ENCODE measurements at places on chromosomes 6 and 20.

GRCh38 chr20:63220696-63221399, 4.9 kb upstream of the YTHDF1 start:
- no peak for DNase-seq

- DNase-seq, result no peak
These were observed 68.2 kb downstream of the TBC1D7 start for GRCh38 chr6:13260101-13260598.

DNA sequence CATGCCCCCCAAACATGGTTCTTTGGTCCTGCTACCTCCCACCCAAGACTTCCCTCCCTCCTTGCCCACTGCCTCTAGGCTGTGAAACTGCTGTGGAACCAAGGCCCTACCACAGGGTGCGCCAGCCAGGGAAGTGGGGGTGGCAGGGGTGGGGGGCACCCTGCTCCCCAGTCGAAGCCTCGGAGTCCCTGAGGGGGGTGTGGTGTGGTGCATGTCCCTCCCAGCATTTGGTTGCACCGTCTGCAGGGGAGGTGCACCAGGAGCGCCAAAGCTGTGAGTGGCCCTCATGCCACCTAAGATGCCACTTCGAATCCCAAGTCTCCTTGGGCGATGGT, 1.8 kb downstream of the RGS19 start:
- DNase-seq, result no peak

- no peak for DNase-seq
These were observed 33.5 kb downstream of the TPBG start for GRCh38 chr6:82396964-82397751.

DNA sequence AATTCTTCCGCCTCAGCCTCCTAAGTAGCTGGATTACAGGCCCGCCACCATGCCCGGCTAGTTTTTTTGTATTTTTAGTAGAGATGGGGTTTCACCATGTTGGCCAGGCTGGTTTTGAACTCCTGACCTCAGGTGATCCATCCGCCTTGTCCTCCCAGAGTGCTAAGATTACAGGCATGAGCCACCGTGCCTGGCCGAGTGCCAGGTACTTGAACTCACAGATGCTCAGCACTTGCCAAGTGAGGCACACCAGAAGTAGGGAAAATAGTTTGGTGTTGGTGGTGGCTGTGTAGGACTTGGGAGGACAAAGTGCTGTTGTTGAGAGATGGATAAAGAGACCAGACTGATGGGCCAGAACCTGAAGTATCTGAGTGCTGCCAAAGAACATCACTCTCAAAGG, 40.0 kb upstream of the MBOAT1 start:
- no peak for DNase-seq

GRCh38 chr6:133432021-133432989, 191.1 kb downstream of the EYA4 start:
- DNase-seq, result no peak

- peak; percentile 24 for DNase-seq
These were observed 801.9 kb downstream of the QKI start for GRCh38 chr6:164216368-164216767.

DNA sequence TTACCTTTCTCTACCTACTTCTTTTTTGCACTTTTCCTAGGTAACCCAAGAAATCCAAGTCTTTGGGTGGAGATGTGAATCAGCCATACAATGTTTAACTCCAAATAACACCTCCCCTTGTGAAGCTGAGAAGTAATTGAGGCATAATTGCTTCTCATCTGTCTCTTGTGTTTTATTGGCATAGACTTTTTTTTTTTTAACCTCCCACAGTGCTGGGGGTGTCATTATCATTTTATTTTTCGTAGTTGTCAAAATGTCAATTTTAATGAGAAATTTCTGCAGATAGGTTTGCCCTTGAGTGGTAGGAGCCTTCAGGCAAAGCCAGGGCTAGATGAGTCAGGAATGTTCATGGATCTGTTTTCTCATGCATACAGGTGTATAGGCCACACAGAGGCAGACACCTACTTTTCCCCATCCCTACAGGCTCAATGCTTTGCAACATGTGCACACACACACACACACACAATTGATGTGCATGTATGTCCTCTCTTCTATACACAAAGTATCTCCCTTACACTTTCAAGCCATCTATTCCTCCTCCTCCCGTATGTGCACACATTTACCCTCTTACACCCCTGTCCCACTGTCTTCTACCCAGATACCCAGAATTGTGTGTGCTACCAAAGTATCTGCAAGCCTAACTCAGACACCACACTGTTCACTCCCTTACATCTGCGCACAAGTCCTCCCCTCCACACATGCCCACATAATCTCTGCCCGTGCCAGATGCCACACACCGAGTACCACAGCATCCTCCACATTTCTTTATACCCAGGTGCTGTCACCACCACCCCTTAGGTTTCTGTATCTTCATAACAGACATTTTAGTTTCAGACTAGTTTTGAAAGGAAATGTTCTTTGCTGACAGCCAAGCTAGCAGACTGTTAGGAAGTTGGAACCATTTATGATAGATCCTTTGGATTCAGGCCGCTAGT, 22.0 kb downstream of the RALY start:
- no peak for DNase-seq

GRCh38 chr6:121944354-121944753, 455.1 kb upstream of the HSF2 start:
- no peak for DNase-seq

- no peak for DNase-seq
These were observed 559.5 kb upstream of the PTCHD4 start for GRCh38 chr6:48670546-48670945.

DNA sequence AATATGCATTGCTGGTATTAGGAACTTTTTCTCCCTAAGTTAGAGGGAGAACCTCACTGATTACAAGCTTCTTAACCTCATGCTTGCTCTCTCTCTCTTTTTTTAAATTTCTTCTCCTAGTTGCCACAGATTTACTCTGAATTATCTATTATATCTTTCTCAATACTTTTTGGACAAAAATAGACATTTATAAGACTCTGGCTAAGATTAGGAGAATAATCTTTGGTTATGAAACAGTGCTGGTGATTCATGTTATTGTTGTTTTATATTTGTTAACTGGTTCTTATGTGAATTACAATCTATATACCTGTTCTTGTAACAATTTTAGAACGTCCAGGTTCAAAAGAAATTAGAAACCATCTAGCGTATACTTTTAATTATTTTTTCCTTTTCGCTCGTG, 187.8 kb downstream of the OGFRL1 start:
- no peak for DNase-seq

- no peak for DNase-seq
These were observed 24.1 kb downstream of the HLA-B start for GRCh38 chr6:31332637-31333602.

- DNase-seq, result no peak
These were observed 280.6 kb downstream of the KHDC1L start for GRCh38 chr6:72944660-72945059.

GRCh38 chr6:166520905-166521834, 65.3 kb downstream of the RAMACL start:
- DNase-seq, result no peak

- no peak for DNase-seq
These were observed 230.6 kb downstream of the FNDC1 start for GRCh38 chr6:159399751-159400221.

GRCh38 chr6:37126961-37127616, 42.9 kb upstream of the PIM1 start:
- DNase-seq, result no peak

DNA sequence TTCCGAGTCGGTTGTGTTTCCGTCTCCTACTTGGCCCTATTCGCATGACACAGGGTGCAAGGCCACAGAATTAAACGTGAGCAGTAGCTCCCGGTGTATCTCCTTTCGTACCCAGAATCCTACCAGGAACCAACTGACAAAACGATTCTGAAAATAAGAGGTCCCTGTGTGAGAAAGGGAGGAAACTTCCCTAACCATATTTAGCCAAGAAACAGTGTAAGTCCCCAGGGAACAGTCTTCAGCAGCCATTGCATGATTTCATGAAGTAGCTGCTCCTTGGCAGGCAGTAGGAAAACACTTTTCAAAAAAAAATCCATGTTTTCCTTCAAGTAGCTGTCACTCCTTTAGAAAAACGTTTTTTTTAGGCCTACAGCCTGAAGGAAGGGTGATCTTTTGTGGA, 46.9 kb downstream of the PDE10A start:
- DNase-seq, result peak; percentile 17

- peak; percentile 15 for DNase-seq
These were observed 2.7 kb downstream of the ITCH start for GRCh38 chr20:34365765-34366213.

GRCh38 chr6:90118069-90118468, 178.6 kb downstream of the BACH2 start:
- no peak for DNase-seq

DNA sequence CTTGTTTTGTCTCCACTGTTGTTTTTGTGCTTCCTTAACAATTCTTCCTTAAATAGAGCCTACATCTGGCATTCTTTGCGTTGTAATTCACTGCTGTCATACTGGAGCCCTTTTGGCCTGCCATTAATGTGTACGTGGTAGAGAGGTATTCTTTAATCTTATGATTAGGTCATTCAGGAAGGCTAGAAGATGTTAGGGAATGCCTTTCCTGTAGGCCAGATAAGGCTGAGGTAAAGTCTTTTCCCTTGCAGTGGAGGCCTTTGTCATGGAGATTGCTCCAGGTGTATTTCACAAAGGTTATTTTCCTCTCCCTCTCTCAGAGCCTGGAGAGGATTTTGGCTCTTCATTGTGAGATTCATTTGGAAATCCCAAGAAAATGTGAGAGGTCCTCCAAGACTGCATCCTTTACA, 146.9 kb downstream of the FUT9 start:
- no peak for DNase-seq

DNA sequence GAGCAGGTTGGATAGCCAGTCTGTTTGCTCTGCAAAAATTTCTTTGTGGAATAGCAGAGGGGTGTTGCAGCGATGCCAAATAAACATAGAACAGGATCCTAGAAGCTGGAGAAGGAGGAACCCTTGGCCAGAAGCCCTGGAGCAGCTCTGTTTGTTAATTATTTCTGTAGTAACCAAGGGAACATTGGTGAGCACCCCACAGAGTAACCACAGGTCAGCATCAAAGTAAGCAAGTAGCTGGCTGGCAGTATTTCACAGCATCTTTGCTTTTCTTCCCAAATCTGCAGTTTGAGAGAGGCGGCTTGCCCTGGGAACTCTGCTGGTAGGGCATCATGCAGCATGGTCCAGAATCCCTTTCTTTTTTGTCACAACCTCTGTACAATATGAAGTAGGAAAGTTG, 12.7 kb upstream of the APMAP start:
- DNase-seq, result peak; percentile 67

- no peak for DNase-seq
These were observed 96.2 kb downstream of the THBS2 start for GRCh38 chr6:169157197-169158148.

GRCh38 chr6:129671442-129672340, 38.3 kb downstream of the ARHGAP18 start:
- DNase-seq, result peak; percentile 43

DNA sequence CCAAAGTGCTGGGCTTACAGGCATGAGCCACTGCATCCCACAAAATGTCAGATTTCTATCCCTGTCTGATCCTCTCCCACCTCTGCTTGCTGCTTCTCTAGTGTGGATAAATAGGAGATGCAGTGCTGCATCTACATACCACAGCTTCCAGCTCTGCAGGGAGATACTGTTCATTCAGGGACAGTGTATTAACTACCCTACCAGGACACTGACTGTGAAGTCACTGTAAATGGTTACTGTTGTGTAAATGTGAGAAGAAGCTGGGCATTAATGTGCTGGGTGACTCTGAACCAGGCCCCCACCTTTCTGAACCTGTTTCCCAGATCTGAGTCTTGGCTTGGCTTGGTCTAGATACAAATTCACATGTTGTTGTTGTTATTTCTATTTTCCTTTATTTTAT, 488.6 kb upstream of the SULF2 start:
- no peak for DNase-seq

DNA sequence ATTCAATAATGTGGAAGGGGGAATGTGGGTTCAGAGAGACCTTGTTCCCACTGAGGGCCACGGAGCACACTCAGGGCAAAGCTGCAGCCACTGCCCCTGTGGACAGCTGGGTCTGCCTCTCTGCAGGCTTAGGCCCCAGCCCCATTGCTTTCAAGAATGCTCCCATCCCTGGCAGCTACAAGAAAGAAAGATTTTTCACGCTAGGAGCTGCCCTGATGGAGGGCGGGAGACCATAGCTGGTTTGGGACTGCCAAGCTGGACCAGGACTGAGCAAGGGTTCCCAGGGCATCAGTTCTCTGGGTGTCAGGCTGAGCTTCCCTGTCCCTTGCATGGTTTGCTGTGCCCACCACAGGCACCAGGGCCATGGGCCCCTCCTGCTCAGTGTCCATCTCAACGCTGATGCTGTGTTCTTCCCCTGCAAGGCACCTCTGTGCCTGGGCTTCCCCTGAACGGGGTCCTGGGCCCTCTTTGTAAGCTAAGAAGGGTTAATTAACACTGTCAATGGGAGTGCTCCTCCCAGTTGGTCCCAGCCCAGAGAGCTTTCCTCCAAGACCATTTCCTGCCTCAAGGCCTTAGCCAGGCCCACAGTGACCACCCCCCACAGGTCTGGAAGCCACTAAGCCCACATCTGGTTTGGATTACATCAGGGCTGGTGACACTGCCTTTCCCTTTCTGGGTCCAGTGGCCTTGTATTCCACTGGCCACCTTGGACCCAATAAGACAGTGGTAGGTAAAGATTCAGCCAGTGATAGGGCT, 8.4 kb downstream of the FOXS1 start:
- no peak for DNase-seq

DNA sequence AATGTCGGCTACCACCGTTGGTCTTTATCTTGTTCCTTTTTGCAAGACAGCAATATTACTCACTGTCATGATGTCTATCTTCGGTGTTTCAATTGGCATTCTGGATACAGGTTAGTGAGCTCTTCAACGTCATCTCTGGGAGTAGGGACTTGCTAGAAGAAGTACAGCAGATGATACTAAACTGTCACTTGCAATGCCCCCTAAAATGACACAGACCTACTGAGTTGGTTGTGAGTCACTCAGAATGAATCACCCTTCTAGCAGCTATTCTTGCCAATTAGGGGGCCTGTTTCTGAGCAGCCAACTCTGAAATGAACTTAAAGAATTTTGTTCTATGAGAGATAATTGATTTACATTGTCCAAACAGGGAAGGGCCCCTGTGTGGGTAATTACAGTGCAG, 176.5 kb downstream of the SLC16A10 start:
- DNase-seq, result no peak

GRCh38 chr6:150256618-150257272, 112.1 kb upstream of the IYD start:
- no peak for DNase-seq

DNA sequence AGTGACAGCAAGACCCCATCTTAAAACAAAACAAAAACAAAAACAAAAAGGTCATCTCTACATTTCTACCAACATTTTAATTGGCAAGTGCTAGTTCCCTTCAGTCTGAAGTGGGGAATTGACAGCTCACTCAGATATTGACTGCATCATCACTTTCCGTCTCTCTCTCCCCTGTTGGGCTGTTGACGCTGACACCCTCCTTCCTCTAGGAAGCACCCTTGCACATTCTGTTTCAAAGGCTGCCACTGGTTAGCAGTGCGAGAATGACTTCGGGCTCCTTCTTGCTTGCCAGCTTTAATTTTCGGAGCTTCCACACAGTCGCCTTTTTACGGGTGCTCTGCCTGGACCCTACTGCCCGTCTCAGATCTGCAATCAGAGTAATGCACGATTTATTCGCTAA, 96.6 kb upstream of the INSM1 start:
- DNase-seq, result no peak

GRCh38 chr20:46994341-46994740, 99.7 kb downstream of the EYA2 start:
- DNase-seq, result no peak
